ENCODE measurements at places on chromosomes 5 and 9.

DNA sequence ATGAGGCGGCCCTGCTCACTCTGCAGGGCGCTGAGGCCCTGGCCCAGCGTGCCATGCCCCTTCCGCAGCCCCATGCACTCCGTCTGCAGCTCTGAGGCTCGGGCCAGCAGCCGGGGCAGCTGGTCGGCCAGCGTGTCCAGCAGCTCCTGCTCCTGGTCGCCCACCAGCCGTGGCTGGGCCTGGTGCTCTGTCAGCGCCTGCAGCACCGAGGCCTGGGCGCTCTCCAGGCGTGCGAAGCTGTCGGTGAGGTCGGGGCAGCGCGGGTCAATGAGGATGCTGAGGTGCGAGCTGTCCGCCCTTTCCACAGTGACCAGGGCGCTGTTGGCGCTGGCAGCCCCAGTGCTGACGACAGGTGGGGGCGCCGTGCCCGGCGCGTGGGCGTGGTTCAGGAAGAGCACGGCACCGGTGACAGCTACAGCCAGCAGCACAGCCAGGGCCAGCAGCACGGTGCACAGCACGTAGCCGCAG lies 9.4 kb downstream of the FIBCD1 start:
- DNase-seq: no peak

DNA sequence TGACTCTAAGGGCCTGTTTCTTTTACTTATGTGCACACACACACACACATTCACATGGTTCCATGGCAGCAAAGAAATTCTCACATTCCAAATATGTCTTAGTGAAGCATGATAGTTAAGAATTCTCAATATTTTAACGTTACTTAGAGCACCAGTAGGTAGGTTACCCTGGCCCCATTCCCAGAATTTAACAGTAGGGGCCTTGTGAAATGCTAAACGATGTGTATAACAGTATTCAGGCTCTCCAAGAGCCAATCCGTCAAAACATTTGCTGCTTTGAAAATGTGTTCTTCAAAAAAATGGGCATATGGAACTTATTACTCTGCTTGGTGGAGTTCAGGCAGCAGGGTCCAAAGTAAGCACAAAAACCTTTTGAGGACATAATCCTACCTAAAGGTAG lies 93.7 kb upstream of the DAB2 start:
- DNase-seq: no peak

GRCh38 chr5:80122579-80122978 lies 87.4 kb downstream of the THBS4 start:
- no peak for DNase-seq

- no peak for DNase-seq
Observed at GRCh38 chr5:58077416-58077815, 382.5 kb downstream of the PLK2 start.

DNA sequence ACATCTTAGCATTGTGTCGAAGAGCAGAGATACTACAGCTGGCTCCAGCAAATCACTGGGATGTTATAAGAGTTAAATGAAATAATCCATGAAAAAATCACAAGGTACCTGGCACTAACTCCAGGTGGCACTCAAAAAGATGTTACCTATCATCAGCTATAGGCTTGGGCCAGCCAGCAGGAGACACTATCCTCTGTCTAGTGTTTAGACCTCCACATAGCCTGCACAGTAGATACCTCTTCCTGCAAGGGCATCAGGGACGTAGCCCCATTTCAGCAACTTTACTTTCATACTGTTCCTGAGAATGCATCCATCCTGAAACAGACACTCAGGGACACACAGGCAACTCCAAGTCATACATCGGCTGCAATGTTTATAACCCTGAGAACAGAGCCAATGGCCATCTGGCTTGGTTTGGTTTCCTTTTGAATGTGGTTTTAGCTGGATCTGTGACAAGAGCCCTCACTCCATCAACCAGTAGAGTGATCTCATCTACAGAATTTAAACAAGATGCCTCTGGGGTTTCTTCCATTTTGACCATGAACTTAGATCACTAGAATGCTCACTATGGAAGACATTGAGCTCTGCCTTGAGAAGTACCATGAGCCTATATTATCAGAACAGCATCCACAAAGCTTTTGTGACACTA lies 69.9 kb downstream of the TLE1 start:
- no peak for DNase-seq

GRCh38 chr5:88486431-88486830 lies 217.8 kb upstream of the TMEM161B start:
- no peak for DNase-seq

GRCh38 chr9:72945391-72945790 lies 7.5 kb downstream of the ALDH1A1 start:
- DNase-seq: no peak

DNA sequence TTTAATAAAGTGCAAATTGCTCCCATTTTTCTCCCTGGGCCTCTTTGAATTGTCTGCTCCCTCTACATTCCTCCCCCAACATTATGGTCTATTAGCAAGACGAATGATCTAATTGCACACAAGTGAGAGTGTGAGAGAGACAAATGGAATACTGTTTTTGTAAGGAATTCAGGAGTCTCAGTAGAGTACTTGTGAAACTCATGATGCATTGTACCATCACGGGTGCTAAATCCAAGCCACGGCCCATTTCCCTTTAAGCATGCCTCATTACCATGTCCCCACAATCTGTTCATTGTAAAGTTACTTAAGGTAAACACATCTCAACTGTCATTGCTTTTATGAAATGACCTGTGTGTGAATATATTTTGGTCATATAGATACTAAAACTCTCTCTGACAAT lies 62.8 kb downstream of the CD180 start:
- DNase-seq: no peak

GRCh38 chr9:134698587-134699342 lies 57.2 kb downstream of the COL5A1 start:
- no peak for DNase-seq

DNA sequence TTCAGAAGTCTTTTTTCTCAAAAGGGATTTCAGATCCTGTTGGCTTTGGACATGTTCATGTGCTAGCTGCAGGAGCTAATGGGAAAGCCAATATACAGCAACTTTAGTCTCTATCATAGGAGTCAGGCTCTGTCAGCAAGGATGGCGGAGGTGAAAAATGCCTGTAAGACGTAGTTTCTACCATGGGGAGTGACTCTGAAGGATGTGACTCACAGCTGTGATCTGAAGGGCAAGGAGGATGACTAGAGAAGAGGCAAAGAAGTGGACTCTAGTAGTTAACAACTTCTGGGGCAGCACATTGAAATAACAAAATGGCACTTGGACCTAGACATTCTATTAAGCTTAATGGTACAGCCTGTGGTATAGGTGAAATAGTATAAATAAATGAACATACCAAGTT lies 3.1 kb upstream of the NDUFS4 start:
- no peak for DNase-seq

GRCh38 chr5:173909199-173909598 lies 21.1 kb downstream of the CPEB4 start:
- no peak for DNase-seq

Data from anterior cingulate cortex (tissue), 58 donors.